Cerebellum (tissue), 4 donors: ENCODE measurements at places on chromosomes 16 and 17. TPM values are rescaled to one million over a fixed set of nuclear protein-coding genes. Genes with fewer than 3 reads are reported as not detected.

MCRIP1 gene
- total RNA-seq: 64.7 TPM

RNF167 gene
- 15.8 TPM for total RNA-seq

TBC1D3 gene
- total RNA-seq: not detected

MYCBPAP gene
- 0.91 TPM for total RNA-seq

CHST5 gene
- total RNA-seq: 0.45 TPM

- peak; percentile 50 for DNase-seq
Measured at GRCh38 chr16:69187446-69188235, 677 bp downstream of the SNTB2 start.

DNA sequence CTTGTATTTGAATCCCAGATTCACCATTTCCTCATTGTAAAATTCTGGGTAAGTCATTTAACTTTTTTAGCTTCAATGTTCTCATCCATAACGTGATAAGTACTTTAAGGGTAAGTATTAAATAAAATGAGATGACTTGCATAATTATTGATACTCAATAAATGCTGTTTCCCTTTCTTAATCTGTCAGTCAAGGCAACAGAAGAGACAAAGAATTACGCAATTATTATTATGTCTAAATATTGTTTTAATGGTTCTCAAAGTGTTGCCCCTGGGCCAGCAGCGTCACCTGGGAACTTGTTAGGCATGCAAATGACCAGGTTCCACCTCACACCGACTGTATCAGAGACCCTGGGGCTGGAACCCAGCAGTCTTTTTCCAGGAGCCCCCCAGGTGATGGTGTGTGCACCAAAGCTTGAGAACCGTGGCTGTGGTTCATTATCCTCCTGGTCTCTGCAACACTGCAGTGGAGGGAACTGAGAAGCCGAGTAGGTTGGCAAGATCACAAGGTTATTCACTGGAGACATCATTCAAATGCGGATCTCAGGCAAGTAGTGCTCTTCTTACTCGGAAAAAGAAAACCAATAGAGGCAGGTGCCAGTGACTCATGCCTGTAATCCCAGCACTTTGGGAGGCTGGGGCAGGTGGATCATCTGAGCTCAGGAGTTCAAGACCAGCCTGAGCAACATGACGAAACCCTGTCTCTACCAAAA, 43.5 kb downstream of the LYRM9 start:
- DNase-seq: no peak

DNA sequence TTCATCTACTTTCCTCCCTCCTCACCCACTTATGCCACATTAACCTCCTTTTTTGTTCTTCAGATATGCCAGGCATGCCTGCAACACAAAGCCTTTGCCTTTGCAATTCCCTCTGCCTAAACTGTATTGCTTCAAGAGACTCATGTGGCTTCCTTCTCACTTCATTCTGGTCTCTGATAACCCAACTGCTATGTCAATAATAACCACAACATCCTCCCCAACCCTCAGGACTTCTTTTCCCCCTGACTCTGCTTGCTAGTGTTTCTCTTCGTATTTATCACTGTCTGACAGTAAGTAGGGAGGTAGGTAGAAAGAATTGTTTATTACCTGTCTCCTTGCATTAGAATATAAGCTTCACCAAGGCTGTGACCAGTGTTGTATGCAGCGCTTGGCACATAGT, 22.4 kb downstream of the RBL2 start:
- no peak for DNase-seq

DNA sequence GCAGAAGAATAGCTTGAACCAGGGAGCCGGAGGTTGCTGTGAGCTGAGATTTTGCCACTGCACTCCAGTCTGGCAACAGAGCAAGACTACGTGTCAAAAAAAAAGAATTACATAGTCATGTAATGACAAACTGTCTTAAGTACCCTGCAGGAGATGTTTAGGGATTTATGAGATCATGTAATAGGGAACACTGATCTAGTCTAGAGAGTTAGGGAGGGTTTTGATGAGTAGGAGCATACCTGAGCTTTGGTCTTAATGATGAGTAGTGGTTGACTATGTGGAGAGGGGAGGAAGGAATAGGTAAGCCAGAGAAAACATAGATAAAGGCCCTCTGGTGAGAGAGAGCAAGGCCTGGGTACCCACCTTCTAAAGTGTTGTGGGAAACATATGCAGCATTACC, 30.1 kb upstream of the NF1 start:
- DNase-seq: no peak

DNA sequence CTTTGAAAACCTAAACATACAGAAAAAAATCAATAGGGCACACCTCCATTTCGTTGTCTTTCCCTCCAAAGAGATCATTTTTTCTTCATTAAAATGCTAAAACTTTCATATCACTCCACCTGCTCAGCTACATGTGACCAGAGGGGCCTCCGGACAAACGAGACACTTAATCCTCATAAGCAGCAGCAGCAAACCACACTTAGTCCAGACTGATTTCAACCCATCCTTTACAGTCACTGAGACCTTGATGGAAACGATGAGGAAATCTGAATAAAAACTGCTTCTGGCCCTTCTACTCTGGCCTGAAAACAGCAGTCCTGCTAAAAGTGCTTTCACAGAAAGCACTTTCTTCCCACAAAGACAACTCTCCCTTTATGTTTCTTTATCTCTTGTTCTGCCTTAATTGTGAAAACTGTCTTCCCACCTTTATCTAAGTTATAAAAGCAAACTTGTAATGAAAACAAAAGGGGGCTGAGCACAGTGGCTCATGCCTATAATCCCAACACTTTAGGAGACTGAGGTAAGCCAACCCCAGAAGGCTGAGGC, 4.6 kb downstream of the ANKRD11 start:
- DNase-seq: no peak

- no peak for DNase-seq
Measured at GRCh38 chr17:28290703-28291102, 28.3 kb upstream of the TMEM97 start.

DNA sequence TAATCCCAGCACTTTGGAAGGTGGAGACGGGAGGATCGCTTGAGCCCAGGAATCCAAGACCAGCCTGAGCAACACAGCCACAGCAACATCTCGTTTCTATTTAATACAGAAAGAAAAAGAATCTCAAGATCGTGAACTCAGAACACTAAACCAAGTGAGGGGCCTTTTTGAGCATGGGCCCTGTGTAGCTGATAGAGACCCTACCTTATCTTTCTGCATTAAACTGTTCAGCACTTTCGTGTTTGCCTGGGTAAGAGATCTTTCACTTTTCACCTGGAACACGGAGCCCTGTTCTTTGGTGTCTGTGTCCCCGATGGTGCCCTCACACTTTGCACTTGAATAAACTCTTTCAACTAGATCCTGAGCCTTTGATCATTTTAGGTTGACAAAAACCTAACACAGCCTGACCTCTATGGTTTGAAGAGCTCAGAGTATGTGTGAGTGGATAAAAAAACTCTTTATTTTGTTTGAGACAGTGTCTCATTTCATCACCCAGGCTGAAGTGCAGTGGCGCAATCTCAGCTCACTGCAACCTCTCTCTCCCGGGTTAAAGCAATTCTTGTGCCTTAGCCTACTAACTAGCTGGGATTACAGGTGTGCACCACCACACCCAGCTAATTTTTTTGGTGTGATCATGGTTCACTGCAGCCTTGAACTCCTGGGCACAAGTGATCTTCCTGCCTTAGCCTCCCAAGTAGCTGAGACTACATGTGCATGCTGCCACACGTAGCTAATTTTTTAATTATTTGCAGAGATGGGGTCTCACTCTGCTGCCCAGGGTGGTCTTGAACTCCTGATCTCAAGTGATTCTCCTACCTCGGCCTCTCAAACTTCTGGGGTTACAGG, 83.8 kb upstream of the GRIN2A start:
- DNase-seq: no peak

- DNase-seq: no peak
Measured at GRCh38 chr17:70017112-70017511, 57.9 kb upstream of the KCNJ16 start.

GRCh38 chr16:81493755-81494433, 49.3 kb downstream of the CMIP start:
- no peak for DNase-seq

GRCh38 chr16:51801635-51802034, 650.6 kb upstream of the SALL1 start:
- DNase-seq: no peak

GRCh38 chr17:17088541-17089525, 46.6 kb downstream of the MPRIP start:
- DNase-seq: no peak

DNA sequence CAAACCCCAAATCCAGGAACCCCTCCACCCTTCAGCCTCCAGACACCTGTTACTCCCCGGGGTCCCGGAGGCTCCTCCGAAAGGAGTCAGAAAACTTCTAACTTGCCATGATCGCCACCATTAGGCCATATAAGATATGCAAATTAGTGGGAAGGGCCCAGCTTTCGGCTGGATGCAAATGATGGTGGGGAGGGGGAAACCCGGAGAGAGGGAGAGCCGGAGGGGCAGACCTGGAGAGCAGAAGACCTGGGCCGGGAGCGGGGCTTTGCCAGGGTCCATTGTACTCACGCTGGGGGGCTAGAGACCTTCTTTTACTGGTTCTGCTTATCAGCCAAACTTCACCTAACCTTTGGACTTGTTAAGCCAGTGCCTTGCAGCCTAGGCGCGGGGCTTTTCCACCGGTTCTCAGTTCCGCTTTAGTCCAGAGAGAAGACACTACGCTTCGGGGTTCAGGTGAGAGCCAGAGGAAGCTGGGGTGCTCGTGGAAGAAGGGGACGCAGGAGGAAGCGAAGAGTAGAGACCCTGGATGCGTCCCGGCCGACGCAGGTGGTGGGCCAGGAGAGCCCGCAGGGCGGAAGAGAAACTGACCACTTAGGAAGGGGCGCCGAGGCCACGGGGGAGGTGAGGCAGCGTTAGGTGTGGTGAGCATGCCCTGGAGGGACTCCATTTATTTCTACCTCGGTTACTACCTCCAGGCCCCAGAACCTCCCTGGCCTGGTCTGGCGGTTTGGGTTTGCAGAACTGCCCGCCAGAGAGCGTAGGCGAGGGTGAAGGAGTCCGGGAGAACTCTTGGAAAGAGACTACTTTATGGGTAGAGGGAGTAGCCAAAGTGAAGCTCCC, at the start of gene HNF1B:
Gene HNF1B, minus strand, starts transcription at position 99 of the 840 bp plus-strand sequence. CDS start 175 bp downstream, outside the sequence.
- no peak for DNase-seq

- no peak for DNase-seq
Measured at GRCh38 chr17:82985428-82985805, 94.0 kb upstream of the METRNL start.

GRCh38 chr17:76597156-76598003, 11.7 kb upstream of the ST6GALNAC2 start:
- DNase-seq: no peak

GRCh38 chr17:79164408-79164807, 89.8 kb downstream of the ENGASE start:
- DNase-seq: no peak

DNA sequence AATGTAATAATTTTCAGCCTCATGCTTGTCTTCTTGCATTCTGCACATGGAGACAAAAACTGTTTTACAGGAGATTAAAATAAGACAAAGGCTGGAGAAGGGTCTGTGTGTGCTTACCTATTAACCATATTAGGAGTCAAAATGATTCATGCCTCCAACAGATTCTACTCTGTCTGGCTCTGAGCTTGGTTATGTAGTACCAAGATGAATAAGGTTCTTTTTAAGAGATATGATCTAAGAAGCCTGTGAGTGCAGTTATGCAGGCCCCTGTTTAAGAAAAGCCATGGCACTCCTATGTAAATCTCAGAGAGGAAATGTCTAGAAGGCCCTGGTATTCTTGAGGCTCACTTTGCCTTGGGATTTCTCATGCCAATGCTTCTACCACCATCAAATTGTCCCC, 486.6 kb upstream of the CDH11 start:
- no peak for DNase-seq

- DNase-seq: no peak
Measured at GRCh38 chr17:4345581-4346252, 20.8 kb downstream of the UBE2G1 start.

DNA sequence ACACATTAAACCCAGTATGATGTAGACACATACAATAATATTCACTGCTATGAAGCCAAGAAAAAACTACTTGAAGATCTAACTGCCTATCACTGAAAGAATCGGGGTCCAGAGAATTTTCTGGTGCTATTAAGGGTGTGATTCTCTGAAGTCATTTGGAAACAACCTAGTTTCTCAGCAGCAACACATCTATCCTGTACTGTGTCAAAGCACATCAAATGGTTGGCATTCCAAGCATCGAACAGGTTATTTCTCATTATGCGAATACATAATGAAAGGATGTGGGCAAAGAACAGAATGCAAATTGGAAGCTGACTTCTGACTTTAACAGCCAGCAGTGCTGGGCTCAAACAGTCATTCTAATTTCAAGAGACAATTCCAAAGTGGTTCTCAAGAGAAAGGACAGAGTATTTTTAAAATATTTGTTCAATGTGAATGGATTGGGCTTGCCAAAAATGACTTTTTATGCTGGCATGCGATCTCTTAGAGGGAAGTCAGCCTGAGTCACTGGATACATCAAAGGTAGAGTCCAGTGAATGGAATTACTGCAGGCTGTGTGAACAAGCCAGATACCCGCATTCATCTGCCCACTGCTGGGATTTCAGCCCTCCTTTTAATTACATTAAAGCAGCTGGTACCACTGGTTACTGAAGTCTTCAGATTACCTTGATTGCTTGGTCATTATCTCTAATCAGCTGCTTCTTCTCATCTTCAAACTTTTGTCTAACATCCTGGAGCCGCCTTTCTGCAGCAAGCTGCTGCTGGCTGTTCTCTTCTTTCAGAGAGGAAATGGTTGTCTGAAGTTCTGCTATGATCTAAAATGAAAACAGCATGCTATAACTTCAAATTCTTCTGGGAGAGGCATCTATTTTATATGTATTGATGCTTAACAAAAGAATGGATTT, 181.2 kb upstream of the AXIN2 start:
- DNase-seq: no peak

- DNase-seq: no peak
Measured at GRCh38 chr17:66627985-66628384, 206.9 kb upstream of the CACNG5 start.

DNA sequence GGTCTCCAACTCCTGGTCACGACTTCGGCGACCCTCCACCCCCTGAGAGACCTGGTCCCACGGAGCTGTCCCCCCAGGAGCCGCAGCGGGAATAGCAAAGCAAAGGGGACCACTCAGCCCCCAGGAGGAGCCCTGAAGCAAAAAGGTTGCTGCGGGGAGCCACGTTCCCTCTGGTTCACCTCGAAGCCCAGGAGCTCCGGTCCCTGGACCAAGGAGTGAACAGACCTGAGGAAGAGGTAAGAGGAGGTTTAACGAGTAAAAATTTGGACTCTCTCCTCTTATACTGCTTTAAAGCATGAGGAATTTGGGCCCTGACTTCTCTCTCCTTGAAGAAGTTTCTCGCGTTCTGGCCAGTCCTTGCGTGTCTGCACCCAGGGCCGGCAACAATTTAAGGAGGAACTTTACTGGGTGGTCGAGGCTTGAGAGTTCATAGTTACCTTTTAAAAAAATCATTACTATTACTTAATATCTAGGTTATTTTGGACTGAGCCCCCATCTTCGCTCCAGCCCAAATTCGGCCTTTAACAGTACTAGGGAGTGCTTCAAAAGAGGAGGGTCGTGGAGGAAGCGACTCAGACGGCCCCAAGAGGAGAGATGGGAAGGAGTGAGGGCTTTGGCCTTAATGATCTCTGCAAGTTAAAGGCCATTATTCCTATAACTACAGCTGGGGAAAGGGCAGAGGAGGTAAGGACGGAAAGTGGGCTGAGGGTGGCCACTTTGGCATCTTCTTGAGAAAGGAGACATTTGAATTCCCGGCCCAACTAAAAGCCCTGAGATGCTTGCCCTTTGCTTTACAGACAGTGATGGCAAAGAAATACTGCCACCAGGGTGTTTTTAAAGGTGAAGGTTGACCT, 16.9 kb upstream of the HOXB9 start:
- no peak for DNase-seq
